ENCODE measurements at places on chromosomes 3 and 15.

DNA sequence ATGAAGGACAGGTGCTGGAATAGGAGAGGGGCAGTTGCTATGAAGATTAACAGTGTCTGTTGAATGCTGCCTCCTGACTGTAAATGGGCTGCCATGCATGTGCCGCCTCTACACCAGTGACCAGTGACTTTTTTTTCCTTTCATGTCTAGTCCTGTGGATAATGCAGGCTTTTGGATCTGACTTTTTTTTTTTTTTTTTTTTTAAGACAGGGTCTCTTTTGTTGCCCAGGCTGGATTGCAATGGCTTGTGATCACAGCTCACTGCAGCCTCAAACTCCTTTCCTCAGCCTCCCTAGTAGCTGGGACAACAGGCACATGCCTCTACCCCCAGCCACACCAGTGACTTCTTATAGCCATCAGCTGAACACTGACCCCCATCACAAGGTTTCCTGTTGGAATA is 41.2 kb upstream of the AGBL1 start:
- no peak for DNase-seq

DNA sequence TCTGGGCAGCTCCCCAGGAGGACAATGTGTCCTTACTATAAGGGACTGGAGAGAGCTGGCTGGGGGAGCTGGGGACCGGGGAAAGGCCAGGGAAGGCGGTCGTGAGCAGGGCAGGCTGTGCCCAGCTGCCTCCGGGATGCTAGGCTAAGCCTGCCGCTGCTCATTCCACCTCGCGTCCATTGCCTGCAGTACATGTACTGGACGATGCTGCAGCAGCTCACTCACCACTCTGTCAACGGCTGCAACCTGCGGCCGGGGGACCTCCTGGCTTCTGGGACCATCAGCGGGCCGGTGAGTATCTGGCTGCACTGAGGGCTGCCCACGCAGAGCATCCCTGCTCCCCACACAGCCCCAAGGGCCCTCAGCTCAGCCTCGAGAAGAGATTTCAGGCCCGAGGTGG is 27.1 kb downstream of the FAH start:
- DNase-seq, result no peak

- no peak for DNase-seq
These were observed 3.2 kb downstream of the CPEB1 start for GRCh38 chr15:82643992-82644391.

- DNase-seq, result no peak
These were observed 145.2 kb downstream of the THRB start for GRCh38 chr3:24349367-24350019.

DNA sequence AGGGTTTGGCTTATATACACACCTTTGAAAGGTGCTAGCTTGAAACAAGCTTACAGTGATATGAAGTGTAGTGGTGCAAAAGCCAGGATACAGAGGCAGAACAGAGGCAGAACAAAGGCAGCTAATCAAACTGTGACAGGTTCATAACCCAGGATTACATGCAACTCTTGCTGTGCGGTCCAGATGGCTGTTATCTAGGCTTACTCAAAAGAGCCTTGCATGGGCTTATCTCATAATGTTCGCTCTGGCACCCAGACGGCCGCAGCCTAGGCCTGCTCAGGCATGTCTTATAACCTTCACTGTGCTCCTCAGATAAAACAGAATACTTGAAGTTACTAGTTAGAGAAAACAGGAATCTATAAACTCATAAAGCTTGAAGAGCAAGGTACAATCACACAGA is 22.8 kb upstream of the NOX5 start:
- DNase-seq, result no peak

DNA sequence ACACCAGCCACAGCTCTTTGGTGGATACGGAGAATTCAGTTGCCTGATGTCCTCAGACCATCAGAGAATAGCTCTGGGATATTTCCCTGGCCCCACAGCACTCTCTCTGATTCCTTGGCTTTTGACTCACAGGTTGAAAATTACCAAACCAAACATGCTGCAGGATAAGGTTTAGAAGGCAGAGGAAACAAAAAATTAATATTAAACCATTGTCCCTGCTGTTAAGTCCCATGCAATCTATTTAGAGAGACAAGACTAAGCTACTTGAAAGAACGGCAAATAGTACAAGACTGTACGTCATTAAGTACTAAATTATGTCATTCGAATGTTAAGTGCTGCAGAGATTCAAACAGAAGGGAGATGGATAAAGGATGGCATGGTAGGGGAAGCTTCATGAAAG is 501.4 kb downstream of the MECOM start:
- DNase-seq, result no peak

DNA sequence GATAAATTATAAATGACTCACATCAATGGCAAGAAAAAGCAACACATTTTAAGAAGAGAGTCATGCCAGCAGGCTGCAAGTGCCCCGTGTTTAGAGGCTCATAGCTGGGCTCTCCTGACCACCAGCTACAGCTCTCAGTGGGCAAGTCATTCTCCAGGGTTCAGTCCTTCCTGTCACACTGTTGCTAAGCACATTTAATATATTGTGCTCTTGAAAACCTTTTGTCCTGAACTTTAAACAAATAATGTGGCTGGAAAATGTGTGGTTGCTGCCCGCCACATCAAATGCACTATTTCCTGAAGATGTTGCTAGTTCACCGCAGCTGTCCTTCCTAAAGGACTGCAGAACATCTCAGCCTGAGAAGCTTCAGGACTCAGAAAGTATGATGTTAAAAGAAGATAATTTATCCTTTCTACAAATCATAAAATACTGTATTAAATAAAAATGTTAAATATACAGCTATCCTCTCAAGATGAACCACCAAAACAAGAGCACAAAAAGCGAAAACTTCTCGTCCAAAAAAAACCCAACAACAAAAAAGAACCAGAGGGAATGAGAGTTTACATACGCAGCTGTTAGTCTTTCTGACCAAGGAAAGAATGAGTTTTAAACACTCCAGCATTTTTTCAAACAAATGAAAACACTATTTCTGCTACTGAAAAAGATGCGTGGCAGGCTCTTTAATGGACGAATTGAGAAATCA is 951 bp downstream of the TARS3 start:
- peak; percentile 29 for DNase-seq

DNA sequence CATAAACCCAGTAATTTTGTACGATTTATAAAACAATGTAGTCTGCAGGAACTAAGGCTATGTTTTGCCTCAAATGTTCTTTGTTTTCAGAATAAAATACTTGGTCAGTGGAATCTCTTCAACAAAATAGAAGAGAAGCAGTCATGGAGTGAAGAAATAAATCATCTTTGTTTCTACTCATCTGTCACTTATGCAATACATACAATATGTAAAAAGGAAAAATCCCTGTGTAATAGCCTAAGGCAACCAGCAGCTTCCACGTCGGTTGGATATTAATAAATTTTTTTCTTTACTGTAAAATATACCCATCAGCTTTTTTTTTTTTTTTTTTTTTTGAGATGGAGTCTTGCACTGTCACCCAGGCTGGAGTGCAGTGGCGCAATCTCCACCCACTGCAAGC is 5.2 kb upstream of the WDR5B start:
- DNase-seq, result no peak

DNA sequence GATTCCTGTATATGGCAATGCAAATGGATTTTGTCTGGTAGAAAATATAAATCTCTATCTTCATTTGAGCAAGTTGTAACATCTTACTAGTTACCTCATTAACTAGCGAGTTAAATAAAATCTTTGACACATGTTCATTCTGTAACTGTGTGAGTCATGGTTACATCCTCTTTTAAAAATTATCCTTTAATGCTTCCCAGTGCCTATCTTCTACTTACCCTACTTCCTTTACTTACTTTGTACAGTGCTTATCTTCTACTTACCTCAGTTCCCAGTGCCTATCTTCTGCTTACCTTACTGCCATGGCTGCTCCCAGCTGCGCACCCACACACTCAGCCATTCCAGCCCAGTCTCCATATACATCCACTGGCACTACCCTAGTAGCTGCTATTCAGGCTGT is 71.9 kb upstream of the GOLGA8B start:
- no peak for DNase-seq

- DNase-seq, result no peak
These were observed 76.5 kb upstream of the SPRED1 start for GRCh38 chr15:38176155-38176554.

DNA sequence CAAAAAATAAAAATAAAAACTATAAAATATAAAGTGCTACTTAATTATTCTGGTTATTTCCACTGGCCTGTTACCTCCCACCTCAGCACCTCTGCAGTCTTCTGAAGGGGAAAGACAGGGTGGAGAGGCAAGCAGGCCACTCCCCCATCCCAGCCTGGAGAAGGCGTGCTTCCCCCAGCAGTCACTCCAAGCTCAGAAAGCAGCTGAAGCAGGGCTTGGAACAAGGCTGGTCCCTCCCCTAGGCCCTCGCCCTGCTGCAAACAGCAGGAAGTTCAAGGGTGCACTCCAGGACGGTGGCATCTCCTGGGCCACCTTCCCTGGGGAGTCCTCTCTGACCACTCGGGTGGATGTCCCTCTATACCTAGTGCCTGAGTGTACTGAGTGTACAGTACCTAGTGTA is 21.4 kb downstream of the CACNA2D2 start:
- no peak for DNase-seq
